ENCODE measurements at places on chromosomes 2 and 18.

GRCh38 chr2:72271766-72272641, 124.3 kb upstream of the CYP26B1 start:
- DNase-seq, result no peak

GRCh38 chr2:172230332-172230888, 127.7 kb upstream of the DLX2 start:
- DNase-seq, result no peak

- no peak for DNase-seq
These were observed 199.1 kb downstream of the FBXO15 start for GRCh38 chr18:73948497-73948896.

GRCh38 chr18:67672155-67672554, 155.6 kb upstream of the DSEL start:
- DNase-seq, result no peak

DNA sequence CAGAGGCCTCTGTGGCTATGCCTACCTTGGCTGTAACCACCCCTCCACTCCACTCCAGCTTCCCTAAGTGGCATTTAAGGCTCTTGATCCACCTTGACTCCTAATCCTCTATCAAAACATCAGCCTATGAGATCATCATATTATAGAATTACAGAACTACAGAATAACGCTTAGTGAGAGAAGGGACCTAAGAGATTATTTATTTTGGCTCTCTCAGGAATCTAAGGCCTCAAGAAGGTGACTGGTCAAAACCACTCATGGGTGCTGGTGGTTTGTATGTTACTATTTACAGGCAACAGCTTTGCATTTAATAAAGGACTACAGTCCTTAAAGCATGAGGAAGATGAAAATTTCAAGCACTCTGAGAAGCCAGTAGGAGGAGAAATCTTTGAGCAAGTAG, 118.8 kb downstream of the FSHR start:
- no peak for DNase-seq

All from posterior cingulate gyrus (tissue), 11 donors.